ENCODE measurements at places on chromosomes 13 and 19. TPM values are rescaled to one million over a fixed set of nuclear protein-coding genes. Genes with fewer than 3 reads are reported as not detected.

Gene KLF2
- 445 TPM for total RNA-seq

- H3K27ac ChIP-seq = no peak overlapping the region
- no peak overlapping the region for H3K4me3 ChIP-seq
- no peaks in the 10 kb centered on the region for H3K36me3 ChIP-seq
- no peaks in the 10 kb centered on the region for H3K27me3 ChIP-seq
Observed at GRCh38 chr13:74329962-74330361, 195.8 kb upstream of the KLF12 start.

Gene CPB2
- total RNA-seq = not detected

GRCh38 chr19:41219924-41220567, 1.0 kb downstream of the AXL start:
- no peaks in the 10 kb centered on the region for H3K36me3 ChIP-seq
- no peak overlapping the region for H3K4me3 ChIP-seq
- no peak overlapping the region for H3K27ac ChIP-seq
- DNase-seq = no peak

Data from naive thymus-derived CD4-positive, alpha-beta T cell (primary cell).